ENCODE measurements at places on chromosomes 4 and X.

DNA sequence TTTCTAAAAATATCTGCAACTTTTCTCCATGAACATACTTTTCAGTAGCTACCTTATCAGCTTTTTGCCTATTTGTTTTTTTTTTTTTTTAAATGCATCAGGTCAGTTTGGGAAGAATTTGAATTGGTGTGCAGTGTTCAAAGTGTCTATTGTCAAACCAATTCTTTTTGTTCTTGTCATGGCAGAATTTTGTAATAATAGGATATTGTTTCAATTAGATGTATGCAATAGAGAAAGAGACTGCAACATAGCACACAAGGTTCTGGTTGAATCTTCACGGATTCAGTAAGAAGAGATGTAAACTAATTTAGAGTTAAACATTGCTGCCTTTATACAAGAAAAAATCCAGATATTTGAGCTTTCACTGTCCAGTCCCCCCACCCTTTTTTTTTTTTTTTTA lies 277.1 kb downstream of the GRID2 start:
- DNase-seq = no peak

DNA sequence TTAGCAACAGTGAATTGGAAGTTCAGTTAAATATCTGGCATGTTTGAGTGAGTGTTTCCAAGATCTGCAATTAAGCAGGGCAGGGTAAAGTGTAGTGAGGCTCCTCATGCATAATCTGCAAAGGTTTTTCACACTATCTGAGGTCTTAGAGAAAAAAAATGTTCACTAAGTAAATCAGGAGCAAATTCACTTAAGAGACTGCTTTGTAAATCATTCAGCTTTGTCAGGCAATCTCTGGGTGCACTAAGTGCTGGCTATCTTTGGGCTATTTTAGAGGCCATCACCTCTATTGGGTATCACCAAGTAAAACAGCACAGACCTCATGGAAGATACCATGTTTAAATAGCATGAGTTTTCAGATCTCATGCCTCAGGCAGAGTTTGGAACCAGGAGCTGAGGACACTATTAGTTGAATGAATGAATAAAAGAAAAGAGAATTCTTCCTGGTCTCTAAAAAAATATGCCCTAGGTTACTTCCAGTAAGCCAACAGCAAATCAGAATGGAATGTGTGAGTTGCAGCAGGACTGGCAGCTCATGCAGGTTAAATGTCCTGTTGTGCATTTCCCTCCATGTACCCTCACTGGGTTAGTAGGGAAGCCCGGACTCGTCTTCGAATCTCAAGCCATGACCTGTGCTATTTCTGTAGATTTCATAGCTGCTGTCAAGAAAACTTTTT lies 195.3 kb downstream of the KCNIP4 start:
- no peak for DNase-seq

DNA sequence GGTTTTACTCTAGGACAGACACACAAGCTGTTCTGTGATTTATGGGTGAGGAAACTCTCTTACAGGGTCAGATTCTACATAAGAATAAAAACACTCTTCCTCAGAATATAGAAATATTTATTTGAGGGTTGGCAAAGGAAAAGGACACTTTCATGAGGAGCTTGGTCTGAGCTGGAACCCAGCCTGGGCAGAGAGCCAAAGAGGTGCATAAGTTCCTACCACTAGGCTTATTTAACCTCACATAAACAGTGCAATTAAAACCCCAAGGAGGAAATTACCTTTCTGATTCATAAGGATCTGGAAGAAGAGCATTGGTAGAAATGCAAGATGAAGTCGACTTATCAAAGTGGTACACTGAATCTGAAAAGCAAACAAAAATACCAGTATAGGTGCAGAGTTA lies 32.9 kb downstream of the SETD7 start:
- no peak for DNase-seq

- DNase-seq = no peak
These were observed 1.9 kb downstream of the SEC24D start for GRCh38 chr4:118834070-118834469.

Data from GM12864 (cell line).